NCI-H510A treated with DMSO at 0.1 percent for 48 hours (cell line): ENCODE measurements at places on chromosomes 1 and 21.

DNA sequence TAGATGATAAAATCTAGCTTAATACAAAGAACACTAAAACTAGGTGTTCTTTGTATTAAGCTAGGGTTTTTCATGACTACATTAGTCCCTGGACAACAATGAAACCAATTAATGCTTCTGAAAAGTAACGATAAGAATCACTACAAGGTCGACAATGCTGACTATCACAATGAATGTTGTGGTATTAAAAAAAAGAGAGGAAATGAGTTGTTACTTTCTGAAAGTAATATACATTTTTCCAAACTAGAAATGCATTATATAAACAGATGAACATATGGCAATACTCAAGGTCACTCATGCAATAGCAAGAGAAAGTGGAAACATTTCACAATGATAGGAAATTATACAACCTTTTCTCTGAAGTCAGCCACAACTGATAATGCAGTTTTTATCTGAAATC lies 19.0 kb downstream of the DPH5 start:
- DNase-seq = no peak

- no peak for DNase-seq
Observed at GRCh38 chr1:170326186-170326585, 180.4 kb downstream of the NTMT2 start.

DNA sequence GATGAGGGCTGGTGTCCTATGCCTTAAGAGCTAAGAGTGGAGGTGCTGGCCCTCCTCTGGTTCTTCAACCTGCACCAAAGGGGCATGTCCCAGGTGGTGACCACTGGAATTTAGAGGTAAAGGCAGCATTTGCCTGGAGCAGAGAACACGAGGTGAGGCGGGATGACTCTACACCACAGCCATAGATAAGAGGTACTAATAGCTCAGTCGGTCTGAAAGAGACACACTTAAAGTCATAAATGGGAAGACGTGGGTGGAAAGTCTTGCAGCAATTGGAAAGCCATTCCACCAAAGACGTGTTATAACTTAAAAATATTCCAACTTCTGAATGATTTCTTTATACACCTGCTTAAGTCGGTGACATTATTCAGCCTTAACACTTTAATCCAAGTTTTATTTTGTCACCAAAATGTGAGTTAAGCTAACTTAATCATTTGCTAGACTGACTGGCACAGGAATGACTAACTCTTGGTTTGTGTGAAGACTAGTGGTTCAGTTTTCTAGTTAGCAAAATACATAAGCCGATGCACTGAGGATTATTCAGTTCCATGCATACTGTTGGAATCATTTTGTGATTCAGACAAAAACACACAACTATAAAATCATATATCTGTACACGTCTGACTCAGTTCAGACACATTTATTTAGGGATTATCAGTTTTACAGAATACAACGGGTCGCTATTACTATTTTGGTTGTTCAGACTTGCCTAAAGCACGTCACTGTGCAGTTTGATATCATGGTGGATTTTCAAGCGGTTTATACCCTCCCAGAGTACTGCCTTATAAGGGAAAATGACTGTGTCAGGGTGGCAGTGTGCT lies 4.6 kb upstream of the ETS2 start:
- DNase-seq = no peak

DNA sequence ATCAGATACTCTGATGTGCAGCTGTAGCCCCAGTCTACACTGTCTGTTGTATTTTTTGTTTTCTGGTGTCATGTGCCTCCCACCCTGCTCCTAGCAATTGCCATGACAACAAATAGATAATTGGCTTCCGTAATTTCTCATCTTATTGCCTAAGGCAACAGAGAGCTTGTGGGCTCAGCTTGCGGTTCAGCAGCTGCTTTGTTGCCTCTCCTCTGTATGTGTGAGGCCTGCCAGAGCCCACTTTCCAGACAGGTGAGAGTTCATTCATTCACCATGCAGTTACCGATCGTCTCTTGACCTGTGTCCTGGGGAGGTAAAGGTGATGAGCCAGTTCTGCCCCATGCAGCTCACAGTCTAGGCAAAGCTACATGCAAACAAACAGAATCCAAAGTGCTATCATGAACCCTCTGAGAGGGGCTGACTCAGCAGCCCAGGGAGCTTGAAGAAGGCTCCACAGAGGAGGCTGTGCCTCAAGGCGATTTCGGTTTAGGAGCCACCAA lies 11.9 kb downstream of the LGALS8 start:
- DNase-seq = no peak

GRCh38 chr1:200610846-200611245 lies 9.7 kb downstream of the KIF14 start:
- no peak for DNase-seq

DNA sequence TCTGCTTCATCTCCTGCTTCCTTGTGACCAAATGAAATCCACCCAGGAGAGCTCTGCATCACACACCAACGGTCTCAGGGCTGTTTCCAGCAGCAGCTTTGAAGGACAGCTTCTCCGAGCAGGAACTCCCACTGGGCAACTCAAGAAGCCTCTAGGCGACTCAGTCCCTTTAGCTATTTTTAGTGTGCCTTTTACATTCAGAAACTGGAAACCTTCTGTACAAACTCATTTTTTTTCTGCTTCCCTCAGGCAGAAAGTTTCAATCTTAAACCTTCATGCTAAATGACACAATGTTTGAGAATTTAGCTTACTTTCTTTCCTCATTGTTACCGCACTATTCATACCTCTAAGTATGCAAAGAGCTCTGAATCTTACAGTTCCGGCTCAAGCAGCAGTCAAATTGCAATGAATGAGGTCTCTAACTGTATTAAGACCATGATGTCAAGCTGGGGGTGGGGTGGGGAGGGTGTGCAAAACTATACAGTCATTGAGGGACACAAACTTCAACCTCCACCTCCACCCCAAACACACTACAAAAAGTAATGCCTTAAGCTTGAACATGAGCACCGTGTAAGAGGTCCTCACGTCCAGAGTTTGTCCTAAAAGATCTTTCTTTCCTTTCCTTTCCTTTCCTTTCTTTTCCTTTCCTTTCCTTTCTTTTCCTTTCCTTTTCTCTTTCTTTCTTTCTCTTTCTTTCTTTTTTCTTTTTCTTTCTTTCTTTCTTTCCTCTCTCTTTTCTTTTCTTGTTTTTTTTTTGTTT lies 16.4 kb upstream of the TARBP1 start:
- DNase-seq = no peak

DNA sequence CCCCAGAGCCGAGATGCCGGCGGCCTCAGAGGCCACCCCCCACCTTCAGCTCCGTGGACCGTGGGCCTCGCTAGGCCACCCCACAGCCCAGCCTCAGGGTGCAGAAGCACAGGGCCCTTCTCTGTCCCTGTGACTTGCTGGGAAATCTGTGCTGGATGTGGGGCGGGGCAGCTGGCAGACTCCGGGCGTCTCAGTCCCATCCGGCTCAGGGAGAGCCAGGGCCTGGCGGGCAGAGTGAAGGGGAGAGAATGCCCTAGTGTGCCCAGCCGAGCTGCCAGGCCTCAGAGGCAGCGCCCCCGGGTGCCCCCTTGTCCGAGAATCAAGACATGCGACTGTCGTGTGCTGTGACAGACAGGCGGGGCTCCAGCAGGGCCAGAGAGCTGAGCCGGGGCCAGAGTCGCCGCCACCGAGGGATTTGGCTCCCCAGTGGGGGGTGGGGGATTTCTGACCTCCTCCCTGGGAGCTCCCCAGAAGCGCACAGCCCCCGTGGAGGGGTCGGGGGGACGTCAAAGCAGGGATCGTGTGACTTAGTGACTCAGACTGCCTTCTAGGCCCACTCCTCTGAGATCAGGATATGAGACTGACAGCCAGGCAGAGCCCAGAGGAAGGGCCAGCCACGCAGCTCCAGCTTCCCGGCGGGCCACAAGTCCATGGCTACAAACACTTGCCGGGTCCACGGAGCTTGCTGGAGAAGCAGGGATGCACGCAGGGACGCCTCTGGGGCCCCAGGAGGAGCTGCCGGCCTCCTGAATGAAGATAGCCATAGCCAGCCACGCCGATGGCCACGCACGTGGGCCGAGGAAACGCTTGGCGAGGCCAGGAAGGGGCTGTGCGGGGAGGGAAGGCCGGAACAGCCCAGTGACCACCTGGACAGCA lies 11.9 kb downstream of the COL6A1 start:
- DNase-seq = no peak

GRCh38 chr1:173295995-173296394 lies 88.9 kb upstream of the TNFSF4 start:
- no peak for DNase-seq

- peak; percentile 37 for DNase-seq
Observed at GRCh38 chr1:101769520-101769919, 227.2 kb downstream of the OLFM3 start.

- DNase-seq = no peak
Observed at GRCh38 chr21:14548779-14549178, 2.7 kb upstream of the SAMSN1 start.

GRCh38 chr1:51648180-51649109 lies 31.6 kb downstream of the OSBPL9 start:
- DNase-seq = peak; percentile 24

- no peak for DNase-seq
Observed at GRCh38 chr1:112878321-112878720, 77.7 kb downstream of the SLC16A1 start.

DNA sequence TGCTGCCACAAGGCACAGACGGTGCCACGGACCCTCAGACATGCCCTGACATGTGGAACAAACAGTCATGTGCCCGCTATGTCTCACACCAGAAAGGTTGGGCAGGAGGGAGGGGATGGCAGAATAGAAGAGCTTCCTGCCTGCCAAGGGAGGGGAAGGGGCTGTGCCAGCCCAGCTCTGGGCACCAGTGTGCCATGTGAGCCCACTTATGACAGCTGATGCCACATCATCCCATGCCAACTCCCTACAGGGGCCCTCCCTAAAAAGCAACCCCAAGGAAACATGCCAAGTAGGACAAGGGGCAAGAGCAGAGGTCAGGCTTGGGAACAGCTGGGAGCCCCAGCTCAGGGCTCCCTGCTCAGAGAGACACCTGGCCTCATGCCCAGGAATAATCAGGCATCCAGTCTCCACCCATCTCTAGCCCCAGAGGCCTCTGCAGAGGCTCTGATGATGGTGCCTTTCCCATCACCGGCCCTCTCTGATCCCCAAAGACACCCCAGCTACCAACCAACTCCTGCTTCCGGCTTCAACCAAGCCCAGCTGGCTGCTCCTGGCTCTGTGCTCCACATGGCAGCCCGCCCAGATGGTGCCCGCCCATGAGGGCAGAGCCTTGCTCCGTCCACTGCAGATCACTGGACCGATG lies 10.3 kb downstream of the ADGRB2 start:
- peak; percentile 28 for DNase-seq

- DNase-seq = peak; percentile 25
Observed at GRCh38 chr1:189851806-189852367, 625.8 kb downstream of the BRINP3 start.

GRCh38 chr1:80047791-80048190 lies 1041.3 kb upstream of the ADGRL4 start:
- no peak for DNase-seq

DNA sequence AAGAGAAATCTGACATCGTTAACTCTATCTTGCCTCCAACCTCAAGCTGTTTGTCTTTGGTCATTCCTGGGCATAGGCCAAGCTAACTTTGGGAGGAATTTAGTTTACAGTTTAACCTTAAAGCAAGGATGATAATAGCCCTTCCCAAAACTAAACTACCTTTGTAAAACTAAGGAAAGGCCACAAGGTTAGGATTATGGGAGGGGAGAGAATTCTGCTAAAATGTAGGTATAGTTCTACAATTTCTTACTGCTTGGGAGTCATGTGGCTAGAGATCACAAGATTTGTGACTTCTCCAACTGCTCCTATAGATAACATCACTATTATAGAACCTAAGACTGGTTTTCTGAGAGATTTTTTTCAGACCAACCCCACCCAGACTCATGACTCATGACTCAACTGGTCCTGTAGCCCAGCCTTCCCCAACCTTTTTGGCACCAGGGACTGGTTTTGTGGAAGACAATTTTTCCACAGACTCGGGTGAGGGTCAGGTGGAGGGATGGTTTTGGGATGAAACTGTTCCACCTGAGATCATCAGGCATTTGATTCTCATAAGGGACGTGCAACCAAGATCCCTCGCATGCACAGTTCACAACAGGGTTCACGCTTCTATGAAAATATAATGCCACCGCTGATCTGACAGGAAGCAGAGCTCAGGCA lies 70.7 kb upstream of the MUTYH start:
- DNase-seq = no peak

DNA sequence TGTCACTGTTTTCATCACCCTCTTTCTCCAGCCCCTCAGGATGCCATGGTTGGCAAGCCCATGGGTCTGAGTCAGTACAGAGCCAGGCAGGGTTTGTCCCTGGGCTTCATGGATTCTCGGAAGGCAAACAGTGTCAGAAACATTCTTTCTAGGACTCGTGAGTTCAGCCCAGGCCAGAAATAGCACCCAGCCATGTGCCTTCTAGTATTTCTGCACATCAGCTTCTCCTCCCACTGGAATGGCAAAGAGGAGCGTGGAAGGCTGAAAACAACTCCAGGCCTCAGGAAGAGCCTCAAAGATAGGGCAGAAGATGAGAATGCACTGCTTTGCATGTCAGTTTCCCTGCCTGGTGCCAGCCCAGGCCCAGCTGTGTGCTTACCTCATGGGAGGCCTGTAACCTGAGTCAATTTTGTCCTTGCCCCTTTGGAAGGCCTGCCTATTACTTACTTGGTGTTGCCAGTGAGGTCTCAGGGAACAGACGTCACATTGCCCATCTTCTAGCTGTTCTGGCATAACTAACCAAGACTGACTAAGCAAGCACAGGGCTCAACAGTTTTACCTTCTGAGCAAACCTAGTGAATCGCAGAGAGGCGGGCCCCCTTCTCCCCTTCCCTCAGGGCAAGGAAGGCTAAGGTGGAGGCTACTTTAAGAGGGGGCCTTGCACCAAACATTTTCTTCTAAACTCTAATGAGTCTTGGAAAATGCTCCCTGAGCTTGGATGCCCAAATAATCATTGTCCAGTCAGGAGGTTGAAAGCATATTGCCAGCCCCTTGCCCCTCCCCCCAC lies 42.4 kb downstream of the GLUL start:
- no peak for DNase-seq

DNA sequence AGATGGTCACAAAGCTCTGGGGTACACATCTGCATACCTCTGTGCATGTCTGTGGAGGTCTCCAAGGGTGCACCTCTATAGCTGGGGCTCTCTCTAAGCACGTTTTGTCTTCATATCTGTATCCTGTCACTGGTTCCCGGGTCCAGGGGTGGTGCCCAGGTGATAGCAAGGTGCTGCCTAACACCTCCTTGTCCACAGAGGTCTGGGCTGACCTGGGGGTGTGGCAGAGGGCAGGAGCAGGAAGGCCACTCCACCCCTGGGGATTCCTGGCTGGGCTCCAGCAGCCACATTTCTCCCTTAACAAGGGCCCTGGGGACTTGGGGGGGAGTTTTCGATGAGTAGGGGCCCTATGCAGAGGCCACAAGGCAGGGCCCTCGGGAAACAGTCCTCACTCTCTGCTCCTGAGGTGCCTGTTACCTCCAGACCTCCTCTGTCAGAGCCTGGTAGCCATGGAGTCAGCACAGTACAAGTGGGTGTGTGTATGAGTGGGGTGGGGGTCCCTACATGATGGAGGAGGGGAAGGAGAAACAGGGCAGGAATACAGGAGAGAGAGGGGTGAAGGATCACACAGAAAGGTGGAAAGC lies 7.0 kb upstream of the CDCP2 start:
- no peak for DNase-seq

DNA sequence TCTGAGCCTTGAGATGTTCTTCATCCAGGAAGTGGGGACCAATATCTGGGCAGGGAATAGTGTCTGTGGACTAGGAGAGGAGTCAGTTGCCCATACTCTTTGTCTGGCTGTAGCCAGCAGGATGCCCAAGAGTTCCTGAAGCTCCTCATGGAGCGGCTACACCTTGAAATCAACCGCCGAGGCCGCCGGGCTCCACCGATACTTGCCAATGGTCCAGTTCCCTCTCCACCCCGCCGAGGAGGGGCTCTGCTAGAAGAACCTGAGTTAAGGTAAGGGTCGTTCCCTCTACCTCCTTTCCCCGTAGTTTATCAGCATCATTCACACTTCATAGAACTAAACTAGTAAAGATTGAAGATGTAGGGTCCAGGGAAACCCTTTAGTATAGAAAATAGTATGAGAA lies 3.4 kb upstream of the PPOX start:
- no peak for DNase-seq
